ENCODE measurements at places on chromosomes 2 and 18.

GRCh38 chr2:44547718-44548117 lies 186.0 kb downstream of the CAMKMT start:
- DNase-seq: no peak

DNA sequence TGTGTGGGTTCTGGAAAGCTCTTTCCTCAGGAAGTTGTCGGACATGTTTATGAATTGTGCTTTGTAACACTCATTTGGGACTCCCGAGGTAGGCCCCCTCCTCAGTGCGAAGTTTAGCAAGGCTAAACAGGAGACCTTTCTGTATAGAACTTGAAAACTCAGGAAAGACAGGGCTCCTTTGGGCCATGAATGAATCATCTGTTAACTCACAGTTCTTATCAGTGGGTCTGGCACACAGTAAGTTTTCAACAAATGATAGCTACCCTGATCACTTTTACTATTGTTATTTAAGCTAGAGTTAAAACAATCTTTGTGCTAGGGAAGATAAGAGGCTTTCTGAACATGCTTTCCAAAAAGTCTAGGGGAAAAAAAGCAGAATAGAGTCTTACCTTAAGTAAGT lies 430.5 kb upstream of the ETAA1 start:
- no peak for DNase-seq

DNA sequence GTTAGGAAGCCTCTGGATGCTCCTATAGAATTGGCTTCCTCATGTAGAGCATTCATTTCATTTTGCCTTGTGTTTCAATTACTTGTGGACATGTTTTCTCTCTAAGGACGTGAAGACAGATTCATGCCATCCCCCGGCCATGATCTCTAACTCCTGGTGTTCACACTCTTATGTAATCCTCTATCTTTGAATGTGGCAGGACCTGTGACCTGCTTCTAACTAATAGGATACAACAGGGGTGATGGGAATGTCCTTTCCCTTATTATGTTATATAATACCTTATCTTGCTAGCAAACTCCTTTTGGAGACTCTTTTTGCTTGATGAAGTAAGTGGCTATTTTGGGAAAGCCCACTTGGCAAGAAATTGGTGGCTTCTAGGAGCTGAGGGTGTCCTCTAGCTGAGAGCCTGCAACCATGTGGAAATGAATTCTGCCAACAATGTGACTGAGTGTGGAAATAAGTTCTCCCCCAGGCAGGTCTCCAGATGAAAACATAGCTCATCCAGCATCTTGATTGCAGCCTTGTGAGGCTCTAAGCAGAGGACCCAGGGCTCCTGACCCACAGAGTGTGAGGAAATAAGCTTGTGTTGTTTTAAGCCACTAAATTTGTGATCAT lies 13.8 kb downstream of the DPYSL5 start:
- no peak for DNase-seq

- no peak for DNase-seq
Observed at GRCh38 chr2:239075918-239076758, 228.3 kb downstream of the TWIST2 start.

DNA sequence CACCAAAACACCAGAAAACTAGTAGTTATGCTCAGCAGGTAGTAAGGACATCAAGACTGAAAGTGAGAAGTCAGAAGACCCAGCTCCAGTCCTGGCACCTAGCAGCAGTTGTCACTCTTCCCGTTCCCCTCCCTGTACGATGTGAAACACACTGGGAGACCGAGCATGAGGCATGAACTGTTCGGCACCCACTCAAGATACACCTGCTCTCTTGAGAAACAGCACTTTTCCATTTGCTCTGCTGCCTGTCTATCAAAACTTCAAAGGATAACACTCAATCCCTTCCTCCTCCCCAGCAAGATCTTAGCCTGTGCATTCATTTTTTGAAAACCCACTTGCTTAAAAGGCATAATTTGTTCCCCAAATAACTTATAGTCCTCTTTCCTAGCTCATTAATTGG lies 123.9 kb downstream of the PLEKHM3 start:
- DNase-seq: no peak

DNA sequence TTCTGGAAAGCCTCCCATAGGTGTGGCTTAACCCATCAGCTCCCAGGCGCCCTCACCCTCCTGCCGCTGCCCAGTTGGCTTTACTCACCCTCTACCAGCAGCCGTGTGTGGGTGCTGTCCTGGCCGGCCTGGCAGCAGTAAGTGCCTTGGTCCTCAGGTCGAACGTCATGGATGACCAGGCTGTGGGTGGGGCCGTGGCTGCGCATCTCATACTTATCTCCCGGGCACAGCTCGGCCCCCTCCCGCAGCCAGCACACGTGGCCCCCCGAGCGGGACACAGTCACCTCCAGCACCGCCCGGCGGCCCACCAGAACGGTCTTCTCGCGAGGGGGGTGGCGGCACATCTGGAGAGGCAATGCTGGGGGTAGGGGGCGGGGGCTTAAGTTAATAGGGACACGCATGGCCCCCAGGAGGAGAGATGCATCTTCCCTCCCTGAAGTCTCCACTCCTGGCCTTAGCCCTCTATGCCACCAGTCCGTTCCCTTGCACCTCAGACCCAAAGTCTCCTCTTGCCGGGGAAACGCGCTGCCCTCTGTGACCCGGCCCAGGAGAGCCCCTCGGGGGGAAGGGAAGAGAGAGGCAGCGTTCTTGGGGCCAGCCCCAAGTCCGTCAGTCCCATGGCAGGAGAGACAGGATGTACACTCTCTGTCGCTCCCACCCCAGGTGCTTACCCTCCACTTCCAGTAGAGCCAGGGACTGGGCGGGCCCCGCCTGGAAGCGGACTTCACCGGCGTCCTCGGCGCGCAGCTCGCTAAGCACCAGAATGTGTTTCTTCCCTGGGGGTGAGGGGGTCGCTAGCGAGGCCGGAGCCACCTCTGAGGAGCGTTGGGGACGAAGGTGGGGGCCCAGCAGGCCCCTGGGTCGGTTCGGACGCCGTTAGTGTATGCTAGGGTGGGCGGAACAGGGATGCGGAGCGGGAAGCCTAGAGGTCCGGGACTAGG lies 7.9 kb downstream of the TMEM198 start:
- DNase-seq: no peak

GRCh38 chr2:205703471-205704126 lies 21.3 kb downstream of the NRP2 start:
- no peak for DNase-seq

- no peak for DNase-seq
Observed at GRCh38 chr2:223294756-223295155, 242.8 kb downstream of the KCNE4 start.

DNA sequence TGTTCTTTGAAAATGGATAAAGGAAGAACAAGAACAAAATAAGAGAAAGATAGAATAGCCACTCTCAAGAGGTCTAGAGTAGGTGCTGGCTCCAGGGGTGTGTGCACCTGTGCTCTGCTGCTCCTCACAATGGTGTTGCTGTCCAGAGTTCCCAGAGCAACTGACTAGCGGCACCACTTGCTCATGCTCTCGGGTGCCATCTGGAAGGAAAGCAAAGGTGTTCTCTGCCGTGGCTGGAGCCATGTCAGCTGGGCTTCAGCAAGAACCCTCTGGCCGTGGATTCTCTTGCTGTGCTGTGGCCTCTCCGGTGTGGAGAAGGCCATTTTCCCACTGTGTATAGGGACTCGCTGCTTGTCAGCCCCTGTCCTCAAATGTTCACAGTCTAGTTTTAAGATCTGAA lies 114.6 kb upstream of the TEX51 start:
- no peak for DNase-seq

Measured in GM12892 (cell line).